ENCODE measurements at places on chromosomes 7 and 10. TPM values are rescaled to one million over a fixed set of nuclear protein-coding genes. Genes with fewer than 3 reads are reported as not detected.

The TDRD1 gene
- not detected for total RNA-seq

The CALML5 gene
- total RNA-seq: not detected

The LRRD1 gene
- total RNA-seq: not detected

The SLC26A4 gene
- 0.11 TPM for total RNA-seq

The VSTM4 gene
- 0.39 TPM for total RNA-seq

The CCL26 gene
- 9.9 TPM for total RNA-seq

The PLAU gene
- 121 TPM for total RNA-seq

The PDZD7 gene
- total RNA-seq: 0.88 TPM

The CFAP43 gene
- total RNA-seq: 0.16 TPM

The GDF10 gene
- total RNA-seq: not detected

The LYZL1 gene
- not detected for total RNA-seq

The XRCC2 gene
- 3.5 TPM for total RNA-seq

The DENND2A gene
- total RNA-seq: 0.55 TPM

The ST8SIA6 gene
- total RNA-seq: not detected

The FZD1 gene
- total RNA-seq: 2.2 TPM

The VGF gene
- 19.2 TPM for total RNA-seq

The SFRP5 gene
- 2.3 TPM for total RNA-seq

The TMEM184A gene
- 11.2 TPM for total RNA-seq

The HMX3 gene
- total RNA-seq: not detected

The COL17A1 gene
- total RNA-seq: 2.8 TPM

The SYNPO2L gene
- total RNA-seq: not detected

The UCN3 gene
- total RNA-seq: not detected

The BRI3 gene
- total RNA-seq: 167 TPM

The FAM221A gene
- 0.46 TPM for total RNA-seq

The IMMP2L gene
- 22.3 TPM for total RNA-seq

The GPR141 gene
- total RNA-seq: not detected

The OAT gene
- total RNA-seq: 73.7 TPM

The ARL3 gene
- 14.4 TPM for total RNA-seq

The BTBD16 gene
- total RNA-seq: 0.57 TPM

The LRRC17 gene
- total RNA-seq: 0.15 TPM

The CFTR gene
- not detected for total RNA-seq

The STEAP4 gene
- total RNA-seq: 0.07 TPM

The CALCR gene
- not detected for total RNA-seq

The OLAH gene
- total RNA-seq: 1.0 TPM

The C7orf57 gene
- 0.31 TPM for total RNA-seq

The MOGAT3 gene
- total RNA-seq: not detected

The A1CF gene
- total RNA-seq: not detected

The ADAM12 gene
- total RNA-seq: 3.7 TPM

The PTPRZ1 gene
- not detected for total RNA-seq
